ENCODE measurements at places on chromosomes 2 and 18. TPM values are rescaled to one million over a fixed set of nuclear protein-coding genes. Genes with fewer than 3 reads are reported as not detected.

DNA sequence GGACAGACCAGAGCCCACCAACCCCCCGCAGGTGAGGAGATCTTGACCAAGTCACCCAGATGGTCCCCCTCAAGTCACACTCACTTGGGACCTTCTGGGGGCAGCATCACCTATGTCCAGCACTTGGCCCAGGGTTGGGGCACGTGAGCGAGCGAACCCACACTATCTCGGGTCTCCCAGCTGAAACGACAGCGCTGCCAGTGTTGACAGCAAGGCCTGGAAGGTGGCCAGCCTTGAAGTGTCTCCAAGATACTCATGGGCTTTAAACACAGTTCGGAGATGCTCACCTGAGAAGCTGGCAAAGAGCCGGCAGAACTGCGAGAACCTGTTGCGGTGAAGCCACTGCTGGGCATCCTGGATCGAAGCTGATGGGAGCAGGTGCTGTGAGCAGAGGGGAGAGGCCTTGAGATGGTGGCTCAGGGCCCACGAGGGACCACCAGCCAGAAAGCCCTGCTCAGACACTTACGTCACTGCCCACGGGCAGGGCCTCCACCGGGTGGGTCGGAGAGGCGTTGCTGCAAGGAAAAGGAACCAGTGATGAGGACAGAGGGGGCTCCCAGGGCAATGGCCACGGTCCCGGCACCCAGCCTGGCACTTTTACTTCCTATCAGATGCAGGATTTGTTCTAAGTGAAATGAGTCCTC lies 47.5 kb downstream of the TFCP2L1 start:
- DNase-seq, result no peak

- DNase-seq, result peak; percentile 60
Measured at GRCh38 chr2:20186078-20186854, 38.7 kb downstream of the SDC1 start.

- no peak for DNase-seq
Measured at GRCh38 chr2:54103454-54104314, 11.7 kb upstream of the ACYP2 start.

DNA sequence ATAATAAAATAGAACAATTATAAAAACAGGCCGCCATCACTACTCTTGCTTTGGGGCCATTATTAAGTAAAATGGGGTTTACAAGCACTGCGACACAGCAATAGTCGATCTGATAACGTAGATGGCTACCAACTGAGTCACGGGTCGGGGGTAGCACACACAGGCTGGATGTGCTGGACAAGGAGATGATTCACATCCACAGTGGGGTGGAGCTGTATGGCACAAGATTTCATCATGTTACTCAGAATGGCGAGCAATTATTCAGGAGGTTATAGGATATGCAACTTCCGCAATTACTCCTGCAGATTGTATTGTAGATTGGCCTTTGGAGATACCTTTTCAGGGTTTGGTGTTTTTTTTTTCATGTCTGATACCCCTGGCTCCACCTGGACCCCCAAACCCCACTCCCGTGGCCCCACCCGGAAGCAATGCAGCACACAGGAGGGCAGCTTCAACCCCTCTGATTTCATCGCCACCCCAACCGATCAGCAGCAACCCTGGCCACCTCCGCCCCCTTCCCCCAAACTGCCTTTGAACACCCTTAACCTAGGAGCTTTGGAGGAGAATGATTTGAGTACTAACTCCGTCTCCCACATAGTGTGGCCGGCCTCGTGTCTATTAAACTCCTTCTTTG lies 21.4 kb upstream of the MLPH start:
- no peak for DNase-seq

DNA sequence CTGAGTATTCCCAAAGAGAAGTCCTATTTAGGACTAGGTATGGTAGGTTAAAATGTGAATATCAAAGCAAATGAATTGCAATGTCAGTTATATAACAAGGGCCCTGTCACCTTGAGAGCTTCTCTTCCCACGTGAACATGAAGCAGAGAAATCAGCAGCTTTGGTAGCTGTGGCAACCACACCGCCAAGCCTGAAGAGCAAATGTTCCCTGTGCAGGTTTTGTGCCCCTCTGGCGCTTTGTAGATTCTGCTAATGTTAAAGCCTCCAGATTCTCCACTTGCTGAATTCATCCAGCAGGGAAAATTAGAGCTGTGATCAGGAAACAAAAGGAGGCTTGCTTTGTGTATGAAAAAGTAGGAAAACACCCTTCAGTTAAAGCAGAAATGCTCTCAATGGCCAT lies 322.6 kb downstream of the RBM43 start:
- no peak for DNase-seq

DNA sequence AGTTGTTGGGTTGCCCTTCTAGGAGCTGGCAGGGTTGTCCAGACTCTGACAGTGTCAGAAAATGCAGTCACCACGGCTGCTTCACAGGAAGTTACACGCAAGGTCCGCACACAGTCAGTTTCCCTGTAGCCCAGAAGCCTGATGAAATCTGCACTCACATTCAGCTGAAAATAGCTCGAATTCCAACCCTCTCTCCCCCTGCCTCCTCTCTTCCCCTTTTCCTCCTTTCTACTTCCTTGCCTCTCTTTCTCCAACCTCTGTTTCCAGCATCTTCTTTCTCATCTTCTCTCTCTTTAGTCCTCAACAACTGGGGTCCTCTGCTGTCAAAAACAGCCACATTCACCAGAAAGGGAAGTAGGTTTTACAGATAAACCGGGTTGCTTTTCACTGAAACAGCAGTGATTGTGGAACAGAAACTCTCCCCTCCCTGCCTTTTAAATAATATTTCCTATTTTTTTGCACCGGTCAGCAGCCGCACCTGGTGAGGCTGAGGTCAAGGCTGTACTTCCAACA lies 69.3 kb downstream of the BCL11A start:
- DNase-seq, result no peak

The HRH4 gene
- not detected for total RNA-seq

The TFCP2L1 gene
- total RNA-seq, result 0.28 TPM

Measured in right atrium auricular region (tissue), 2 donors.